ENCODE measurements at places on chromosomes 16 and 17.
A peak's percentile ranks its signal among the peaks of the same experiment; 100 is the strongest.

DNA sequence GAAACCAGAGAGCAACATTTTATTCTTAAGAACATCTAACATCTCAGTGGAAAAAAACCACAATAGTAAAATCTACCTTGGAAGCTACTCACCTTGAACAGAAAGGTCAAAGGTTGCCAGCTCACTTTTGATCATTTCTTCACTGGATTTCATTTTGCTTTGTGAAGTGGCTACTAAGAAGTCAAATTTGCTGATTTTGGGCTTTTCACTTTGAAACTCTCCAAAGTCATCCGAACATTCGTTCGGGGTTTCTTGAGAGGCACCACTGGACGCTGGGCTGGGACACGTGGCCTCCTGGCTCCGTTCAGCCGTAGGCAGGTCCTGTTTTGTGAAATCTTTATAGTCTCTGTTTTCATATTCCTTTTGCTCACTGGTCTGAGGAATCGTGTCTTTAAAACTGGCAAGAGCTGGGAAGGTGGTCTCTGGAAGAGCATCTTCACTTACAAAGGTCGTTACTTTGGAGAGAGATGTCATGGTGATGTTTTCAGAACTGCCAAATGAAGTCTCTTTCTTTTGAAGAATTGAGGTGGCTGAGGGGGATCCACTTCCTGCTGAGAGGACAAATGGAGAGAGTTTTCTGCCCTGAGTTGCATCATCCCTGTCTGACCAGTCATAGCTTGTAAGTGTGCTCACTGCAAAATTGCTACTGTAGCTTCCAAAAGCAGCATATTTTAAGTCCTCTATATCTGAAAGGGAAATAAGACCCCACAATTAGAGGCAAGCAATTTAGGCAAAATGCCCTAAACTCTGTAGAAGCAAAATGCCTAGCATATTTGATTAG lies 52.4 kb downstream of the DUSP14 start:
- DNase-seq: peak; percentile 40

DNA sequence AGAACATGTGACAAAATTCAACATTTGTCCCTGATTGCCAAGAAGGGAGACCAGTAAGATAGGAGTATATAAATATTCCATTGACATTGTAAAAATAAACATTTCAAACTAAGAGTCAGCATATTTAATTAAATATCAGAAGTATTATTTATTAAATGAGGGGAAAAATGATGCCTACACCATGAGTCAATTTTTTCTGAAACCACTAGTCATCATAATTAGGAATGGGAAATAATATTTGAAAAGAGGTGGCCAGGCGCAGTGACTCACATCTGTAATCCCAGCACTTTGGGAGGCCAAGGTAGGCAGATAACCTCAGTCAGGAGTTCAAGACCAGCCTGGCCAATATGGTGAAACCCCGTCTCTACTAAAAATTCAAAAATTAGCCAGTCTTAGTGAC lies 2.1 kb downstream of the CMTM1 start:
- DNase-seq: no peak

GRCh38 chr17:79054200-79054960 lies 20.2 kb upstream of the ENGASE start:
- no peak for DNase-seq

GRCh38 chr16:69324585-69325253 lies 5.7 kb downstream of the PDF start:
- no peak for DNase-seq

GRCh38 chr16:49492896-49493626 lies 119.5 kb downstream of the C16orf78 start:
- DNase-seq: no peak

- DNase-seq: no peak
These were observed 39.5 kb downstream of the GPT2 start for GRCh38 chr16:46923513-46924295.

- peak; percentile 69 for DNase-seq
These were observed 13.0 kb downstream of the CA10 start for GRCh38 chr17:52145476-52145875.

GRCh38 chr17:50618941-50619340 lies 15.7 kb upstream of the ABCC3 start:
- DNase-seq: no peak
